ENCODE measurements at places on chromosomes 1 and 21. TPM values are rescaled to one million over a fixed set of nuclear protein-coding genes. Genes with fewer than 3 reads are reported as not detected.

GRCh38 chr1:62299426-62300200, 19.6 kb downstream of the KANK4 start:
- peak; percentile 39 for DNase-seq
- no peak overlapping the region for H3K4me3 ChIP-seq
- H3K27ac ChIP-seq, result no peak overlapping the region
- no peaks in the 10 kb centered on the region for H3K4me1 ChIP-seq
- H3K27me3 ChIP-seq, result no peaks in the 10 kb centered on the region
- H3K36me3 ChIP-seq, result no peaks in the 10 kb centered on the region

GRCh38 chr1:112687785-112688496, 13.5 kb downstream of the MOV10 start:
- no peak overlapping the region for H3K4me3 ChIP-seq
- DNase-seq, result no peak
- H3K27me3 ChIP-seq, result no peaks in the 10 kb centered on the region
- H3K36me3 ChIP-seq, result no peaks in the 10 kb centered on the region
- no peak overlapping the region for H3K27ac ChIP-seq
- H3K4me1 ChIP-seq, result no peaks in the 10 kb centered on the region

The CATSPERE gene
- 3.9 TPM for total RNA-seq

The SLC44A5 gene
- 3.3 TPM for total RNA-seq

Data from prostate gland (tissue), 2 donors.